Activated gamma-delta T cell treated with Interleukin-2 at 50 U/mL for 16 hours (primary cell): ENCODE measurements at places on chromosomes 1 and 21.

DNA sequence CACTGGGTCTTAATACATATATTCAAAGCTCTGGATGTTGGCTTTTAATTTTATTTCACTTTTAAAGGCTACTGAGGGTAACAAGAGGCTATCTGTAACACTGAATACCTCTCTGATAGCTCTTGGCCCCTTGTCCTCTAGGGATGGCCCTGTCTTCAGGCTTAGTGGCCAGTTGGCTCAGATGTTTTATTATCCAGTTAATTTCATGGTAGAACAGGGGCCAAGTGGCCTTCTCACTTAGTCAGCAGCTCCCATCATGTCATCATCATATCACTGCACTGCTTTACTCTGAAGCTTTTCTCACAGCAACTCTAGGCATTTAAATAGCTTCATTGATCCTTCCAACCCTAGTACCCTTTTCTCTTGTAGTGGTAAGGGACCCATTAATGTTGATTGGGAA lies 40.2 kb upstream of the MACF1 start:
- no peak for DNase-seq

- DNase-seq: no peak
Measured at GRCh38 chr1:80659161-80659560, 1141.6 kb upstream of the ADGRL2 start.

- DNase-seq: no peak
Measured at GRCh38 chr1:47554901-47555300, 117.1 kb downstream of the FOXD2 start.

DNA sequence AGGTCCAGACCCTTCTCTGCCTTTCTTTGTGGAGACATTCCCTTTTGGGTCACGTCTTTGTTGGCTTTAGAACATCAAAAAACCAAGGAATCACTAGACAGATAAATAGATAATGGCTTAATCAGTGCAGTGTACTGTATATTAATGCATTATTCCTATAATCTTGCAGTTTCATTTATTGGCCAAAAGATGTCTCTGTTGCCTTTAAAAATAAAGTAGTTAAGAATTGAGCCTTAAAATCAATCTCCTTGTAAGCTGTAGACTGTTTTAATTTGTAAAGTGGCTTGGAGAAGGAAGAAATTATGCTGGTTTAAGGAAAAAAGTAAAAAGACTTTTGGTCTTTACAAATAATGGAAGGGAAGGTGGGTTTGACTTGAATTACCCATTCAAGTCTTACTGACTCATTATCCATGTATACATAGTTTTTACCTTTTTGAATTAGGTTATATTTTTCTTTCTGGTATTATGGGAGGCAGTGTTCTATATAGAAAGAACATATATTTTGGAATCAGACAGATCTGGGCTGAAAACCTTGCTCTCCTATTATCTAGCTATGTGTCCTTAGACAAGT lies 84.6 kb downstream of the VPS13D start:
- no peak for DNase-seq

DNA sequence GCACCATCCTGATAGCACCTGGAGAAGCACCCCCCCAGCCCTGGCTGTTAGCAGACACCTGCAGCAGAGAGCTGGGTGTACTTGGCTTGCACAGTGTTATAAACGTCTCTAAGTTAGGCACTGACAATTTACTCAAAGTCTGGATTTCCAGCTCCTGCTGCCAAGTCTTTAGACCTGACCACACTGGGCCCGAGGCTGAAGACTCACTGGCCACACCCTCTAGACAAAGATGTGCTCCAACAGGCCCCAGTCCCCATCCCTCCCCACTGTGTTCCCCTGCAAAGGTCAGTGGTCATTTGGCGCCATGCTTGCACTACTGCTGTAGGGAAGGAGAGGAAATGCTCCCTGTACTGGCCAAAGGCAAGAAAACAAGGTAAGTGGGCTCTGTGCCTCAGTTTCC lies 31.1 kb downstream of the PADI6 start:
- no peak for DNase-seq

DNA sequence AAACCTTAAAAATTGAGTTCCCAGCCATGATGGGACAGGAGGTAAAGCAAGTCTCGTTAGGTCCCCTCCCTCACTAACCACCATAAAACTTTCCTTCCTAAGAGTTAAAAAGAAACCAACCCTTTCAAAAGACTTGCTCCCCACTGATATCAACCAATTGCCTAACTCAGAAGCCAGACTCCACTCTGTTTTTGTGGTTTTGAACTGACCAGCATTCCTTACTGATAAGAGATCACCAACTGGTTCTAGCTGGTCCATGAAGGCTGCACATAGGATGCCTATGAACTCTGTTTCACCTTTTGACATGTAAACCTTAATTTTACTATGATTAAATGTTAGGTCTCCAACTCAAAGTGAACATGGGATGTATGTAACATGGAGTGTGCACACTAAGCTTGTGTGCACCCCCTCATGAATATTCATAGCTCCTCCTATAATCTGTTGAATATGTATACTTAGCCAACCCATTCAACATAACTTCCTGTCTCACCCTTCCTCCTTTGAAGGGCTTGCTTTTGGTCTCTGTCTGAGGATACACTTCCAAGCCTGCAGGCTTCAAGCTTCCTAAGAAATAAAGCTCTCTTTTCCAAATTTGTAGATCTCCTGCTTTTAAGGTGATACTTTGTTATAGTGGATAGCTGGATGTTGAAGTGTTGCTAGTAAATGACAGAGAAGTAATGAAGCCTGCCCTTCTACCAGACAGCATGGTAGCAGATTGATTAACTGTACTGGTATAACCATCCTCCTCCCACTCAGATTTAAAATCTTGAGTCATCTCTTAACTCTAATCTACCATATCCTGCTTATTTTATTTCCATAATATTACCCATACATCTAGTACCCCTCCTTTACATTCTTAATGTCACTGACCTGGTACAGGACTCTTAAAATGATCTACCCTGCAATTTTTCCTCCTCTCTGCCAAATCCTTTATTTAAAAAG lies 95.6 kb downstream of the ZNF644 start:
- DNase-seq: no peak

- no peak for DNase-seq
Measured at GRCh38 chr1:54299037-54299436, 99.1 kb downstream of the MRPL37 start.

DNA sequence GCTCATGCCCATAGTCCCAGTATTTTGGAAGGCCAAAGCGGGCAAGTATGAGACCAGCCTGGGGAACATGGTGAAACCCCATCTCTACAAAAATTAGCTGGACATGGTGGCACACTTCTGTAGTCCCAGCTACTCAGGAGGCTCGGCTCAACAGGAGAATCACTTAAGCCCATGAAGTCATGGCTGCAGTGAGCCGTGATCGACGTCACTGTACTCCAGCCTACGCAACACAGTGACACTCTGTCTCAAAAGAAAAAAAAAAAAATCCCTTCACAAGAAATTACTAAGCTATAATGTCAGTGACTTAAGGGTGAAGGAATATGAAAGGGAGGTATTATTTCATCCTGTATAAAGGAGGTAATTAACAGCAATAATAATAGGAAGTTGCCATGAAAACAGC lies 99.8 kb downstream of the ACBD6 start:
- DNase-seq: no peak
